ENCODE measurements at places on chromosomes 12 and 14.

DNA sequence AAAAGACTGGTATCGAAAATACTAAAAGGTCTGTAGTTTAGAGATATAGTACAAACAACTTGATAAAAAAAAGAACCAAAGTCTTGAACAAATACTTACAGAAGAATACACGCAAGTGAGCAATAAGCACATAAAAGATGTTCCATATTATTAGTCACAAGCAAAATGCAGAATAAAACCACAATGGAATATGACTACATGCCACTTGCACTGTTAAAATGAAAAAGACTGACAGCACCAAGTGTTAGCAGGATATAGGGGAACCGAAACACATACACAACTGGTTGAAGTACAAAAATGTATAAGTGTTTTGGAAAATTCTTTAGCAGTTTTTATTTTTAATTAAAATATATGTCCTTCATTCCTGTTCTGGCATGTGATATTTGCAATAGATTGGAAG is 3.6 kb downstream of the CLEC2A start:
- no peak for DNase-seq

GRCh38 chr12:92400006-92400405 is 254.4 kb upstream of the BTG1 start:
- DNase-seq: no peak

DNA sequence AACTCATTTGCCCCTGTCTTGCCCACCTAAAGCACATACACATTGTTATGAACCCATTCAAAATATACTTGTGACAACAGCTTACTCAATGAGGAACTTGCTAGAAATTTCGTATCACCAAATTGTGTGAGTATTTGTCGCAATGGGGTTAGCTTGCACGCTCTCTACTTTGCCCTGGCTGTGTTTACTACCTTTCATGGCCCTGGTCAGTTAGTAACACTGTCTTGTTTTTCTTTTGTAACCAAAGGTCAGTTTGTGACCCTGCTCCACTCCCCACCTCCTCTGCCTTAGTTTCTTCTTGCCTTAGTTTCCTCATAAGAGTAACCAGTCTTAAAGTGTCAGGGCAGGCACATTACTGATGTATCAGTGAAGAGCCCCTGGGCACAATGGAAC is 205.8 kb upstream of the EEA1 start:
- DNase-seq: no peak

GRCh38 chr14:63766611-63767010 is 38.7 kb upstream of the SGPP1 start:
- DNase-seq: no peak

DNA sequence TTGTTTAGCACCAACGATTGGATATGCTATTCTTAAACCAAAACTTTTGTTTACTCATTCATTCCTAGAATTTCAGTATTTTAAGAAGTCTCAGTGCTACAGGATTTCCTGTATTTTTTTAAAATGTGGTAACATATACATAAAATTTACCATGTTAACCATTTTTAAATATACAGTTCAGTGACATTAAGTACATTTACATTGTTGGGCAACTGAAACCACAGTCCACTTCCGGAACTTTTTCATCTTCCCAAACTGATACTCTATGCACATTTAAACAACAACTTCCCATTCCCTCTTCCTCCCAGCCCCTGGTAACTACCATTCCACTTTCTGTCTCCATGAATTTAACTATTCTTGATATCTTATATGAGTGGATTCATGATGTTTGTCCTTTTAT is 30.3 kb downstream of the PDE3A start:
- no peak for DNase-seq

DNA sequence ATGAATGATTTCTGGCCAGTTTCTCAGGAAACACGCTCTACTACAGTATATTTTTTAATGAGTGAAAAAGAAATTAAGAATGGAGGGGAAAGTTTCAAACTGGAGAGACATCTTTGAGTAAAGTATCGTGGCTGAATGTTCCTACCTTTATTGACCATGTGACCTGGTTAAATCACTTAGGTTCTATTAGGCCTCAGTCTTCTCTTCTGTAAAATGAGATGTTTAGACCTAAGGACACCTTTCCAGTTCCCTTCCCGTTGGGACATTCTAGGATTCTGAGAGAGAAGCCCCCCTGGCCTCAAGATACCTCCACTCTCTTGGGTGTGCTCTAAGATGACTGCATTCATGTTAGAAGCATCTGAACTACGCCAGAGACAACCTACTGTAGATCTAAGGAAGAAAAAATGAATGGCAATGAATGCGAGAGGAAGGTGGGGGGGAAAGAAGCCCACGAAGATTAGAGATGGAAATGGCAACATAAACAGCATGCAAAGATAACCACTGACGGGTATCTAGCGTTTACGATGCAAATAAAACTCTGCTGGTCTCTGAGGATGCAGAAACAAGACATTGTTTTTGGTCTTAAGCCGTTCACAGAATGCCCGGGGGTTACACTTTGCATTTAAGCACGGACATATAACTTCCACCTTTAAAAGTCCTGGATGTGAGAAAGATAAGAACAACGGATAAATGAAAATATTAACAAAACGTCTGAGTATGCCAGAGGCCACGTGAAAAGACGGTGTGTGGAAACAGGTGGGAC is 599 bp upstream of the CPSF6 start:
- DNase-seq: no peak

DNA sequence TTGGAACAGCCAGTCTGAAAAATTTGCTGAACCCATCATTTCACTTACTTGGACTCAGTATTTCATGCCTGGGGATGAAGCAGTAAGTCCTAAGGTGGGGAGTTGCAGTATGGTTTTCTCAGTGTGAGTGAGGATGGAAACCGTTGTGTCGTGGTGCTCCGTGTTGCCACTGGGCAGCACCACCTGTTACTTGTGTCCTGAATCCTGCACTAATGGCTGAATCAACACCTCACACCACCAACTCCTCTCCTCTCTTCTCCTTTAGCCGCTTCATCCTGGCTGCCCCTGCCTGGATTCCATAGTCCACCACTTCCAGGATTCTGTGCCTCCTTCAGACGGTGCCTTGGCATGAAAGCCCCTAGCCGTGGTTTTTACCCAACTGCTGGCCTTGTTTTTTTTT is 3.0 kb upstream of the EP400 start:
- no peak for DNase-seq

GRCh38 chr12:47841910-47842309 is 22.2 kb upstream of the HDAC7 start:
- DNase-seq: no peak
